Left renal pelvis (tissue), 4 donors: ENCODE measurements at places on chromosomes 13 and 19.
A peak's percentile ranks its signal among the peaks of the same experiment; 100 is the strongest.

GRCh38 chr13:83883061-83883523 lies 818 bp upstream of the SLITRK1 start:
- DNase-seq = no peak

- DNase-seq = no peak
Observed at GRCh38 chr19:47283405-47284059, 8.8 kb downstream of the INAFM1 start.

- no peak for DNase-seq
Observed at GRCh38 chr19:3852614-3853254, 16.1 kb downstream of the ZFR2 start.

GRCh38 chr13:93375491-93375890 lies 148.9 kb downstream of the GPC6 start:
- no peak for DNase-seq

DNA sequence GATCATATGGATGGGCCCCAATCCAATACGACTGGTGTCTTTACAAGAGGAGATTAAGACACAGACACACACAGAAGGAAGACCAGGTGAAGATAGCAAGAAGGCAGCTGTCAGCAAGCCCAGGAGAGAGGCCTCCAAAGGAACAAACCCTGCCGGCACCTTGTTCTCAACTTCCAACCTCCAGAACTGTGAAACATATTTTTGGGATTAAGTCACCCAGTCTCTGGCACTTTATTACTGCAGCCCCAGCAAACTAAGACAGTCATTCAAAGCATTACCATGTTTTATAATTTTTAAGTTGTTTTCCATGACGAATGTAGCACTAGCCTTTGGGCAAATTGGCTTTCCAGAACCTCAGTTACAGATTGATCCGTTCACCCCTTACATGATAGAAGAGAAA lies 11.3 kb downstream of the STARD13 start:
- no peak for DNase-seq

- DNase-seq = no peak
Observed at GRCh38 chr19:41434450-41434849, 5.3 kb downstream of the DMAC2 start.

GRCh38 chr13:37791699-37792098 lies 77.9 kb downstream of the TRPC4 start:
- no peak for DNase-seq

GRCh38 chr19:46731007-46731501 lies 14.1 kb upstream of the PRKD2 start:
- no peak for DNase-seq

DNA sequence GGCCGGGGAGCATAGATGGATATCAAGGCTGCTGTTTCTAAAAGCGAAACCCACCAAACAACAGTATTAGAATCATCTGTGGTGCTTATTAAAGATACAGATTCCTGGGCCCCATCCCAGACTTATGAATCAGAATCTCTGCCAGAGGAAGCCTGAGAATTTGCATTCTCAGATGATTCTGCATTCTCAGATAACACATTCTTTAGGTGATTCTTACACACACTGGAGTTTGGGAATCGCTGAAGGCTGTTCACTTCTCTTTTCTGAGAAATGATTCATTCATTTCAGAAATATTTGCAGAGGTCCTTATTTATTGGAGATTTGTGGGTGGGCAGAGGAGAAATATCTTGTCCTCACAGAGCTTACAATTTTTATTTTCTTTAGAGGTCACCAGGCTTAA lies 24.4 kb downstream of the ALOX5AP start:
- no peak for DNase-seq

- DNase-seq = no peak
Observed at GRCh38 chr13:78997902-78998629, 339.1 kb upstream of the OBI1 start.

- DNase-seq = no peak
Observed at GRCh38 chr19:10701955-10702525, 801 bp downstream of the QTRT1 start.

GRCh38 chr19:6693681-6694080 lies 23.7 kb upstream of the TNFSF14 start:
- no peak for DNase-seq

GRCh38 chr13:51396352-51396751 lies 56.5 kb downstream of the INTS6 start:
- DNase-seq = no peak

DNA sequence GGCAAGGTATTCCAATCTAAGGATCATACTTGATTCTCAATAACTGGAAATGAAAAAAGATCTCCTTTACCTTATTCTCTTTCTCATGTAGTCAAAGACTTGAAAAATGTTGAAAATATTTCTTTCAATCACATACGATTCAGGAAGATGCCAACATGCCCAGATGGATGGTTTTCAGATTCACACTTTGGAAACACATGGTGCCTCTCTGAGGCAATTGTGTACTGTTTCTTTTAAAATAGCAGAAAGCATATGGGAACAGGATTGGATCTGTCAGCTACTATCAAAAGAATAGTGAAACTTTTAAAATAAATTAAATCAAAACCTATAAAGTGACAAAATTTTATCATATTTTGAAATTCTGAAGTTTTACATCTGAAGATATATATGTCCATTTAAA lies 222.4 kb downstream of the SPRY2 start:
- DNase-seq = no peak

DNA sequence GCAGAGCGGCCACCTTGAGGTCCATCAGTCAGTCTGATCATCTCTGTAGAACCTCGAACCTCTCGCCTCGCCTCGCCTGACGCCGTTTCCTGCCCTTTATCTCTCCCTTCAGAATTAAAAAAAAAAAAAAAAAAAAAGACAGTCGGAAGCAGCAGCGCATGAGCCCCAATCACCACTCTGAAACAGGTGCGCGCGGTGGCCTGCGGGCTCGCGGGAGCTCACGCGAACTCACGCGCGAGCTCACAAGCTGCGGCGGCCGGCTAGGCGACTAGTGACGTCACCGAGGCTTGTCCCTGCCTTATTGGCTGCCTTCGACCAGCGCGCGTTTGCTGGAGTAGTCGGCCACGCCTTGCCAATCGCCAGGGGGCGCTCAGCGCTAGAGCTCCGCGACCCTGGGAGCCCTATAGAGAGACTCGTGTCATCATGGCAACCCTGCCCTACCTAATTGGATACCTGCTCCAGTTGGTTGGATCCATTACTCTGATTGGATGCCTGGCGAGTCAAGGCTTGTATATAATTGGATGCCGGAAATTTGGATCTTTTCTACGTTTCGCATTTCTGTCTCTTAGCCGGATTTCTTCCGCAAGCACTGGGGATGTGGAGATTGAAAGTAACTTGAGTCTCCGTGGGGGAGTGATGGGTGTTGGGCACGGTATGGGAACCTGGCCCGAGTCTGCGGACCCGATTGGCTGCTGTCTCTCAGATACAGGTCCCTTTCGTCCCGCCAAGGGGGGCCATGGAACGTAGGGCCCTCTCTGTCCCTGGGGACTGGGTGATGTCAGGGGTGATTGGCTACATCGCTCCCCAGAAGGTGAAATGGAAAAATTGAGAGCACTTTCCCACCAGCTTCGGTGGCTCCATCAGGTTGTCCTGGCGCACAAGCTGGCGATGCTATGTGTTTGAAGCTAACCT lies 31.6 kb downstream of the SYT3 start:
- peak; percentile 73 for DNase-seq

DNA sequence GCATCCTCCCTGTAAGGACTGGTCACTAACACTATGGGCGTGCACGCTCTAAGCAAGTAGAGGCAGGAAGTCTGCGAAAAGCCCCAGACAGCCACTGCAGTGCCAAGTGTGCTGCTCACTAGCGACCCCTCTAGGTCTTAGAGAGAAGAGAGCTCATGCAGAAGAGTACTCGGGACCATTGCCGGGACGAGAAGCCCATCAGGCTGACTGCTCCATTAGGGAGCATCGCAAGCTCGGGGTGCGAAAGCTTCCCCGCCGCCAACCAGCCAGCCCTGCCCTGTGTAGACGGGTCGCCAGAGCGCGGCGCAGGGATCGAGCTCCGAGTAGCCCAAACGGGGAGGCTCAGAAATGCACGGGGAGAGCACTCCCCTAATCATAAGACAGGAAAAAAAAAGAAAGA lies 16.6 kb downstream of the POU4F1 start:
- DNase-seq = no peak

GRCh38 chr19:7366701-7367420 lies 18.1 kb downstream of the ARHGEF18 start:
- DNase-seq = no peak

- DNase-seq = no peak
Observed at GRCh38 chr19:1470305-1471009, 8.6 kb downstream of the C19orf25 start.

DNA sequence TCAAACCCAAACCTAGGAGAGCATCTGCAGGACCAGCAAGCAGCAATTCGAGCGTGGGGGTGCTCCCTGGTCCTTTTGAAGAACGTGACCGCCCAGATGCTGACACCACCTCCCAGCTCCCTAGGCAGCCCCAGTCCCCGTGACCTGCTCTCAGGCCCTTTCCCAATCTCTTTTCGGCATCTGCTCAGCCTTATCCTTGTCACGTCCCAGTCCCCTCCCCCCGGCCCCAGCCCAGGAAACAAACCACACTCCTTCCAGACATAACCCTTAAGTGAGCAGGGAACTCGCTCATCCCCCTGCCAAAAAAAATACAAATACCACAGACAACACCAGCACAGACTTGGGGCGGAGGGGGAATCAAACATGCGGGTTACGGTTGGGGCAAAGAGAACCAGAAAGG lies 3.3 kb downstream of the MLLT1 start:
- DNase-seq = no peak

DNA sequence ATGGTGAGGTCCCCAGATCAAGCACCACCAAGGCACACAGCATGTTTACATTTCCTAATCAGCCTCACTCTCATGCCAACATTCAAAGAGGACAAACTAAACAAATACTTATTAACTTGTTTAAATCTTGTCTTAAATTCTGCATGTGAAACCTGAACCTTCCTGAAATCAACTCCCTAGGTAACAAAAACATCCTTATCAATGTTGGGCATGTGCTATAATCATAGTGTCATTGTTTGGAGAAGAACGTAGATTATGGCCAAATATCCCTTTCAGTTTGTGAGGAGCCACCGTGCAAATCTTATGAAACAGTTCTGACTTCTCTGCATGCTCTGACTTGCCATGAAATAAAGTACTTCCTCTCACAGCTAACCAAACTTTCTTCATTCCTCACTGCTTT lies 123.8 kb downstream of the NDFIP2 start:
- no peak for DNase-seq

DNA sequence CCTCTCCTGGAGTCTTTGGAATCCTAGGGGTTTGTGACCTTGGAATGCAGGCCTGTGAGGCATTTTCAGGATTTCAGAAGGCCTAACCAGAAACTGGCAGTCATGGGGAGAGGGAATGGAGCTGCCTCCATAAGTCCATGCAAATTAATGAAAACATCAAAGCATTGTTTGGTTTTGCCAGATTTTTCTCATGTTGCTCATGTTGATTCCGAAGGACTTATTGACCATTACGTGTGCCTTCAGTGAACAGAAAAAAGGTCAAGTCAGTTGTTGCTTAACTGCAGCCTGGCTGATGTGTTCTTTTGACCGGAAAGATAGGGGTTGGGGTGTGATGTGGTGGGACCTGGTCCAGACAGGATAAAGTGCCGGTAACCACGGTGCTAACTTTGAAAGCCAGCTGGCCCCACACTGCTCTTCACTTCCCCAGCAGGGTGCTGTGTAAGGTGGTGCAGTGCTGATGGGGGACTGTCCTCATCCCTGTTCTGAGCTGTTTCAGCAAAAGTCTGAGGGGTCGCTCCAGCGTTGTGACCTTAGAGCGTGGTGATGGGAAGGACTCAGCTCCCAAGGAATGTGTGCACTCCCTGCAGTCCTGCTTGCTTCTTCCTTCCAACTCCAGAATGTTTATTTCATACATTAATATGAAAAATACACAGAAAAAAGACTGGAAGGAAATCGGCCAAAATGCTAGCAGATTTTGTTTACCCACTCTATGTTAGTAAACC lies 3.5 kb downstream of the RNF113B start:
- DNase-seq = no peak

DNA sequence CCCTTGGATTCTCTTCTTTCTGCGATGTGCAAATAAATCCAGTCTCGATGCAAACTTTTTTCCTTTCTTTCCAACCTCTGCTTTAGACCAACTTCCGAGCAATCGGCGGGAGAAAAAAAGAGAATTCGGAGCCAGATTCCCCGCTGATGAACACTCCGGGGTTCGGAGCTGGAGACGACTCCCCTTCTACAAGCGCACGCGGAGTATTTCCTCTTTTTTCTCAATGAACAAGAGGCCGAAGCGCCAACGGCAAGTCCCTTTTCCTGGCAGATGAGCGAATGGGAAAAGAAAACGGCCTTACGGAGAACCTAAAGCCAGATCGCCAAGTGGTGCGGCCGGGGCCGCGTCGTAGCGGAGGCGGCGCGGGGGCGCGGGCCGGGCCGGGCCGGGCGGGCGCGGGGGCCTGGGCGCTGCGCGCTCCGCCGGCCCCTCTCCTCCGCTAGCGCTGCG lies 250 bp downstream of the SPRY2 start:
- DNase-seq = no peak
